Activated CD4-positive, alpha-beta memory T cell treated with anti-CD3 and anti-CD28 coated beads, Interleukin-2, amount 10 ng/mL, durations not matched to agents 7 days and 5 days (primary cell): ENCODE measurements at places on chromosomes 11 and 22.
A peak's percentile ranks its signal among the peaks of the same experiment; 100 is the strongest.

- DNase-seq, result no peak
These were observed 873.7 kb upstream of the FAT3 start for GRCh38 chr11:91350931-91351330.

GRCh38 chr22:32583074-32583682 lies 108.6 kb downstream of the FBXO7 start:
- no peak for DNase-seq

DNA sequence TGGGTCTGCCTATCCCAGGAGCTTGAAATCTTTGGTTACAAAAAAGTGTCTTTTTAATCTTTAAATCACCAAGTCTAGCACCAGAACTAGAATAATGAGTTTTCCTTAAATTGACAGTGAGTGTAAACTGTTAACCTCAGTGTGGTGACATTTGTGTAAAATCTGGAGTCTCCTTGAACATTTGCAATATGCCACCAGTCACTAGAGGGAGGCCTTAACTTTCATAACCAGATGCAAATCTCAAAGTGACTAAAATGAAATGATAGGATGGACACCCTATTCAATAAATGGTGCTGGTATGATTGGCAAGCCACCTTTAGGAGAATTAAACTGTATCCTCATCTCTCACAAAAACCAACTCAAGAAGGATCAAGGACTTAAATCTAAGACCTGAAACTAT lies 8.3 kb upstream of the SCGB1D2 start:
- DNase-seq, result no peak

DNA sequence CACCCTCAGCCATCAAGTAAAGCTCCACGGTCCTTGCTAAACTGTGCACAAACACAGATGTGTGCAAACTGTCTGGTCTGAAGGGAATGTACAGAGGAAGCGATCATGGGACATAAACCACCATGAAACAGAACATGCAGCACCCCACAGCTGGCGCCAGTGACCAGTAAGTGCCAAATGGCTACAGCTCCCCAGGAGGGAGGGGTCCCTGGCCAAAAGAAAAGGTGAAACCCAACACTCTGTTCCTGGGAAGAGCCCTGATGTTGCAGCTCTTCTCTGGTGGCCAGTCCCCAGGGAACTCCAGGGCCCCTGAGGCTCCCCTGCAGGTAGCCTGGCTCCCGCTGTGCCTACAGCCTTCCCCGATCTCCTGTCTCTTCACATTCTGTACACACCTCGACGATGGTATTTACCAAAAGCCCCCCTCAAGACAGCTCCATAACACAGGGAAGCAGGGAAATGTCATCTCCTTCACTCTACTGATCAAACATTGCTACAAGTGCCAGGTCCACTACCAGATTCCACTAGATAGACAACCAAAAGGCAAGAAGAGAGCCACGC lies 2.9 kb downstream of the DGCR6L start:
- peak; percentile 11 for DNase-seq

- no peak for DNase-seq
These were observed 41.1 kb downstream of the DIXDC1 start for GRCh38 chr11:111978028-111978771.

DNA sequence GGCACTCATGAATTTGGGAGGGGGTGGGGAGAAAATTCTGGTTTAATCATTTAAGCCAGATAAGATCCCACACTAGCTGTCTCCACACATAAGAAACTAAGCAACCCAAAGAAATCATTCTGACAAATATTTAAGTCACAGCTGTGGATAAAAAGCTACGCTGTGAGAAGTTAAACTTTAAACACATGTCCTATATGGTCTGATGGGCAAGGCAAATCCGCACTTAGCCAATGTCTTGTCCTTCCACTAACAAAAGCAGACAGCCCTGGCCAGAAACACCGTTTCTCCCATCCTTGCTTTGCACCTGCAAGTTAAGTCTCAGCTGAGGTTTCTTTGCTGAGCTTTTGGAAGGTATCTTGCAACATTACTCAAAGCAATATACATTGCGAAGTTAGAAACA lies 68.0 kb downstream of the ETS1 start:
- no peak for DNase-seq

DNA sequence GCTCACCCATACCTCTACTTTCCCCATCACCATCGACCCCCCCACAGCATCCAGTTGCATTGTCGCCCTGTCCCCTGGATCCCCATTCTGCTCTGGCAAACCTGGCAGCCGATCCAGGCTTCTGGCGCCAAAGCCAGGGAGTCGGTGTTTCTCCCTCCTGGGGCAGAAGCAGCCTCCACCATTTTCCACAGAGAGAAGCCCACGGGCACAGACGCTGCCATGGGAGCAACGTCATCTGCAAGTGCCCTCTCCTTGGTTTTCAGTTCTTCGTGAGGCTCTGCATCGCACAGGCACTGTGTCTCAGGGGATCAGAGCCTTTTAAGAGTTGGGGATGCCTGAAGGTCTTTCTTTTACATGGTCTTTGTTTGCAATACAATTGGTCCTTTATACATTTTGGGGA lies 2.3 kb downstream of the YPEL4 start:
- DNase-seq, result no peak

DNA sequence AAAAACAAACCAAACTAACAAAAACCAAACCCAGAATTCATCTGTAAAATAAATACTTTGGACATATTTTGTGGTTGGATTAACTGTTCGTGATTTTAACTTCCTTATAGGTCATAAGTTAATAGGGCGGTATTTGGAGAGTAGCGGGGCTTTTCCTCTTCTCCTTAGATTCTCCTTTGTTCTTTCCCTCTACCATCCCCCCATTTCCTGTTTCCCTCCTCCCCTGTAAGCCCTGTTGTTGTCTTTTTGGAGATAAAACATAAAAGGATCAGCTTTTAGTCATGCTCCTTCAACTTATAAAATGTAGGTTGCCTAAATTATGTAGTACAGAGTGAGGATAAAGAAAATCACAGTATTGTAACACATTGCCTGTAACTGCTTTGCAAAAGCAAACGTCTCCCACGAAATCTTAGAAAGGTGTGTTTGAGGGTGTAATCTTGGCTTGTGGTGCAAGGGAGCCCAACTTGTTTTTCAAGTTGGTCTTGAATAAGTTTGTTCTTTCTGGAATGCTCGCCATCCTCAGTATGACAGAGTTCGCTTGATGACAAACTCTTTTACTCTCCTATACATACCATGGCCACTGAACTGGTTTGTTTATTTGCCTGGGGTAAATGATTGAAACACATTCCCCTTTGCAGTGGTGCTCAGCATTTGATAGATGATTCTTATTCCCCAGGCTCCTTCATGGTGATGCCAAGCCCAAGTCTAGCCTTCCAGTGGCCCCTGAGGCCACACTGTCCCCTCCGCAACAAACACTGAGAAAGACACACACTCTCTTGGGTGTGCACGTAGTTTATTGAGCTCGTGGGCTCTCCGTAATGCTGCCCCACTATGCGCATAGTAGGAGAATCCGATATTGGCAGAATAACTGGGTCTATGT lies 49.4 kb downstream of the TEAD1 start:
- no peak for DNase-seq

GRCh38 chr11:72577271-72577721 lies 96.9 kb downstream of the PDE2A start:
- no peak for DNase-seq

DNA sequence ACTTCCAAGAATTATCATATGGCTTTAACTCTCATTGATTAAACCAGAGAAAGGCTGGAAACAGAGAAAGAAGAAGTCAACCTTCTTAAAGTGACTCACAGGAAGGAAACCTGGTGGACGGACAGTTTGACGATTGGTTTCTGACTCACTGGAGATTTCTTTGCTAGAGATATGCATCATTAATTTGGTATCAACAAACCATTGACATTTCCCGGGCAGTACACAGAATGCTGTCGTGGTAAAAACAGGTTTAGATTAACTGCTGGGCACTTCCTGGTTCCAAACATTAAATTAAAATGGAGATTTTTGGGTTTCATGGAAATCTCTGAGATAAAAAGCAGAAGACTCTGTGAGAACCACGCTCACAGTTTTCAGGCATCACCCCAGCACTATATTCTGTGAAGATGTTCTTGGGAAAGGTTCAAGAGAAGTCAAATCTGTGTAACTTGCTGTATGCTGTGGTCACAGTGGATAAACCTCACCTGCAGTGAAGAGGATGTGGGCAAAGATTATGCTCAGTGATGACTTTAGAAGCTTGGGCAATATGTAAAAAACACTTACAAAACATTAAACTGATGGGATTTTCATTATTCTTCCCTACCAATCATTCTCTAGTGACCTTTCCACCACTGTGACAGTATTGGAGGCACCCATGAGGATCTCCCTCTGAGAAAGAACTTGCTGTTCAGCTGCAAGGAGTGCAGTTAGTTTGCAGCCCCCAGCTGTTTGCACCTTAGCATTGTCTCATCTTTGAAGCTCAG lies 61.1 kb upstream of the CD44 start:
- DNase-seq, result peak; percentile 74

GRCh38 chr22:36331306-36331911 lies 56.4 kb downstream of the MYH9 start:
- peak; percentile 87 for DNase-seq

GRCh38 chr11:127950162-127950561 lies 637.2 kb downstream of the ETS1 start:
- no peak for DNase-seq

DNA sequence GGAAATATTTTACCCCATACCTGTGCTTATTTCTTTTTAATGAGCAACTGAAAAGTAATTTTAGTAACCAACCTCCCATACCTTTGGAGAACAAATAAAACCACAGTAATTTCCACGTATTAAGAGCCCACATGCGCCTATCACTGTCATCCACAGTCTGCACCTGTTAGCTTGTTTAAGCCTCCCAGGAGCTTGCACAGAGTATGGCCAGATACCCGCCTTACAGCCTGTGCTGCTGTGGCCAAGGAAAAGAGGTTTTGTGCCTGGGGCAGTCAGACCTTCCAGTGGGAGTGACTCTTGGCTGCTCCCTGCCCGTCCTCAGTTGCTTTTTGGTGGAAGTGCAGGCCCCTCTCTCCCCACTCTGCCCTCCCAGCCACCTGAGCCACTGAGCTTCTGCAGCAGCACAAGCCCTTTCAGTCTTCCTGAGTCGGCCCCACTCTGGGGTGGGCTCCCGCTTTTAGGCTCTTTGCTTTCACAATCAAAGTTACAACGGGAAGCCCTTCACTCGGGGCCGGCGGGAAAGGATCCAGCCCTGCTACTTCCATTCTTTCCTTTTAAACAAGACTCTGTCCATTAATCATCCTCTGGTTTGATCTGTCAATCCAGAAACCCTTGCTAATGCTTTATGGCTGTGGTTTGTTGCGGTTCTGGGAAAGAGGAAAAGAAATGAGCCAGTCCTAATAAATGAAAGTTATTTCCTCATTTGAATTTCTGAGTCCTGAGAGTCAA lies 308.8 kb downstream of the TBC1D22A start:
- DNase-seq, result no peak

GRCh38 chr22:24703101-24703500 lies 71.4 kb downstream of the PIWIL3 start:
- no peak for DNase-seq

- DNase-seq, result no peak
These were observed 515.1 kb downstream of the INSC start for GRCh38 chr11:15629690-15630321.

GRCh38 chr11:78281511-78281910 lies 92.8 kb downstream of the USP35 start:
- DNase-seq, result no peak
